ENCODE measurements at places on chromosomes 1 and 21. TPM values are rescaled to one million over a fixed set of nuclear protein-coding genes. Genes with fewer than 3 reads are reported as not detected.

- no peak for DNase-seq
- no peaks in the 10 kb centered on the region for H3K4me1 ChIP-seq
- H3K36me3 ChIP-seq = no peaks in the 10 kb centered on the region
- H3K27ac ChIP-seq = no peak overlapping the region
- H3K27me3 ChIP-seq = no peaks in the 10 kb centered on the region
Observed at GRCh38 chr1:49728377-49728776, 295.4 kb downstream of the AGBL4 start.

GRCh38 chr1:32992489-32993323 is 28.1 kb upstream of the RNF19B start:
- H3K27me3 ChIP-seq = no peaks in the 10 kb centered on the region
- DNase-seq = no peak
- no peaks in the 10 kb centered on the region for H3K4me1 ChIP-seq

Gene LCE2C
- total RNA-seq = not detected

DNA sequence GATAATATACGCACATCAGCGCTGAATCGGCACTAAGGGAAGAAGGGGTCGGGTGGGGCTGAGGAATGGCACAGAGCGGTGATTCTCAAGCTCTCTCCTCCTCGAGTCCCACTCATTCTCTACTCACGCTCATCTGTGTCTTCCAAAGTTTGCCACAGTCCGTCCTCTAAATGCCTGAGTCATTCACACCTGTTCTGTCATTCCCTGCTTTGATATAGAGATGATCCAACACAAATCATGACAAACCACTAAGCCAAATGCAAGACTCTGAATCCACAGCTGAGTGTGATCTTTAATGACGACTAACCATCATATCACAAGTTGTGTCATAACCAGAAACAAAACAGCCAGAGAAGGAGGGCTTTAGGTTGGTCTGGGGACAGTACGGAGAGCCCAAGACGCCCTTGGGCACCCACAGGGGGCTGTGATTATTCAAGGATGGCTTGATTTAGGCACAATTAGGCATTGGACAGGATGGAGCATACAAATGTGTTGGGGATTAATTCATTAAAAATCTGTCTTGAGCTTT is 501.5 kb downstream of the KIF26B start:
- no peak for DNase-seq
- no peak overlapping the region for H3K4me3 ChIP-seq
- H3K27ac ChIP-seq = no peak overlapping the region
- H3K4me1 ChIP-seq = no peaks in the 10 kb centered on the region
- no peaks in the 10 kb centered on the region for H3K27me3 ChIP-seq

Gene IRF6
- total RNA-seq = 13.3 TPM

GRCh38 chr1:113835686-113836290 is 23.5 kb upstream of the RSBN1 start:
- no peaks in the 10 kb centered on the region for H3K27me3 ChIP-seq
- H3K36me3 ChIP-seq = no peaks in the 10 kb centered on the region
- H3K27ac ChIP-seq = no peak overlapping the region
- DNase-seq = no peak
- no peak overlapping the region for H3K4me3 ChIP-seq

- H3K4me3 ChIP-seq = no peak overlapping the region
- H3K36me3 ChIP-seq = no peaks in the 10 kb centered on the region
- DNase-seq = no peak
- no peak overlapping the region for H3K27ac ChIP-seq
- no peaks in the 10 kb centered on the region for H3K27me3 ChIP-seq
Observed at GRCh38 chr21:45110873-45111624, 36.7 kb downstream of the ADARB1 start.

GRCh38 chr21:31537872-31538576 is 121.5 kb upstream of the SOD1 start:
- H3K36me3 ChIP-seq = no peaks in the 10 kb centered on the region
- H3K4me1 ChIP-seq = no peaks in the 10 kb centered on the region
- H3K4me3 ChIP-seq = no peak overlapping the region
- H3K27ac ChIP-seq = no peak overlapping the region
- no peaks in the 10 kb centered on the region for H3K27me3 ChIP-seq

DNA sequence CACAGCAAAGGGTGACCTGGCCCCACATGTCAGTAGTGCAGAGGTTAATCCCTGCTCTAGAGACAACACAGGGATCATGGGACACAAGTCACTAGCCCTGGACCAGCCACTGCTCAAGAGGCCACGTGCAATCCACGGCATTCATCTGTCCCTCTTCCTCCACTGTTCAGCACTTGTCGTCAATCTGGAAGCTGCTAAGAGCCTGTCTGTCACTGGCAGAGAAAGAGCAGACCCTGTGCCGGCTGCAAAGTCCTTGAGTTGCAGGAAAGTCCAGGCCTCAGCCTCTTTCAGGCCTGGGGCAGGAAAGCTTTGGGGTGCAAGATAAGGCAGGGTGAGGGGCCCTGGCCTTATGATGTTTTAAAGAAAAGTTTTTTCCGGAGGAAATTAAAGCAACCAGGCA is 16.7 kb downstream of the CELA2B start:
- H3K4me3 ChIP-seq = no peak overlapping the region
- no peaks in the 10 kb centered on the region for H3K36me3 ChIP-seq
- DNase-seq = no peak
- H3K27ac ChIP-seq = no peak overlapping the region

DNA sequence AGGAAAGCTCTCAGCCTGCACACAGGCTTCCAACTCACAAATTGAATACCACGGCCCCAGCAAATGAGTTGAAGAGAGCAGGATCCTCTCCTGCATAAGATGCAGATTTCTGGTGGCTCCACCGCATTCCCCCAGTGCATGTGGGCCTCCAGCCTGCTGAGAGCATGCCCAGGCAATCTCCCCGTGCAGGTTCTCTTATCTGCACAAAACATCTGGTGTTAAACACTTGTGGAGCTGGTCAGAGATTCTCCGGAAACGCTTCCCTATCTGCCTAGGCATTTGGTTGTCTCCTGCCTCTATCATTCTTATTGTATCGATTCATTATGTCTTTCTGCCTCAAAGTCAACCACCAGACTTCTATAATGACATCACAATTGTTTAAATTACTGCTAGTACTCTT is 1349.0 kb upstream of the B3GALT2 start:
- H3K27ac ChIP-seq = no peak overlapping the region
- no peaks in the 10 kb centered on the region for H3K27me3 ChIP-seq
- DNase-seq = no peak
